Right renal cortex interstitium (tissue), 3 donors: ENCODE measurements at places on chromosomes 5 and 9. TPM values are rescaled to one million over a fixed set of nuclear protein-coding genes. Genes with fewer than 3 reads are reported as not detected.

DNA sequence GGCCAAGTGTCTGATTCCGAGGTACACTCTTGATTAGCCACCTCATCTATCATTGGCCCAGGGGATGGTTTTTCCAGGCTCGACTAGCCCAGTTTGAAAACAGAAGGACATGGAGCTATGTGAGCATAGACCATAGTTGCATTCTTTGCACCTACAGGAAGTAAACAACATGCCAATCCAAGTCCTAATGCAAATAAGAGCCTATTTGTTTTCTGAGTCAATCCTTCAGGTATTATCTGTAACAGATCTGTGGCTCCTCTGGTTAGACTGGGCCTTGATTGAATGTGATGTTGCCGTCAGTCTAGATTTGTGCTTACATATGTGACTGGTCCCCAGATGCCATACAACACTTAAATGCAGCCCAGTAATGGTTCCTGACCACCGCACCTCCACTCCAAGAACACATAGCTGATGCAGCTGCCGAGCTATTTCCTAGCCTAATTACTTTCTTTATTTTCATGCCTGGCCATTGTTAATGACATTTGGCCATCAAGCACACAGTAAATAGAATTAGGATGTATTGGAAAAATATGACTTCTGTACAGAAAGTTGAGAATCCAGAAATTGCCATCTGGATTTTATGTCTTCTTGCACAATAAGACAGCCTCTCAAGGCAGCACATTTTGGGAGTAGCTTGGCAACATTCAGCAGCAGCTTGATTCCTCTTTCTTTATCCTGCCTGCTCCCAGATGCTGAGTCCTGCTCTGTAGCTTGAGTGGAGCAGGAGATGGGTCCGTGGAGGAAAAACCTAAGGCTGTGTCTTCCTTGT lies 29.5 kb upstream of the ARHGAP26 start:
- DNase-seq: no peak

DNA sequence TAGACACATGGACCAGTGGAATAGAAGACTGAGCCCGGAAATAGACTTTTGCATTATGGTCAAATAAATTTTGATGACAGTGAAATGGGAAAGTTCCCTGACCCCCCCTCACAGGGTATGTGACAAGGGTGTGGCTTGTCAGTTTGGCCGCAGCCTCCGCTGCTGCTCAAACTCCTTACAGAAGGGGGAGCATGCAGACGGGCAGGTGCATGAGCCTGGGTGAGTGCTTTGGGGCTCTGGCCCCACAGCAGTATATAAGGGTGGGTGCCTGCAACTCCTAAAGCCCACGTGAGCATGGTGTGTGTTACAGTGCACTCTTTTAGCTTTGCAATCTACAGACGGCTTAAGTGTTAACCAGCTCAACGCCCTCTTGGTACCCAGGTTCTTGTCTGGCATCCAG lies 21.9 kb upstream of the CAPSL start:
- no peak for DNase-seq

- no peak for DNase-seq
Measured at GRCh38 chr5:21125238-21125983, 1137.4 kb upstream of the CDH18 start.

DNA sequence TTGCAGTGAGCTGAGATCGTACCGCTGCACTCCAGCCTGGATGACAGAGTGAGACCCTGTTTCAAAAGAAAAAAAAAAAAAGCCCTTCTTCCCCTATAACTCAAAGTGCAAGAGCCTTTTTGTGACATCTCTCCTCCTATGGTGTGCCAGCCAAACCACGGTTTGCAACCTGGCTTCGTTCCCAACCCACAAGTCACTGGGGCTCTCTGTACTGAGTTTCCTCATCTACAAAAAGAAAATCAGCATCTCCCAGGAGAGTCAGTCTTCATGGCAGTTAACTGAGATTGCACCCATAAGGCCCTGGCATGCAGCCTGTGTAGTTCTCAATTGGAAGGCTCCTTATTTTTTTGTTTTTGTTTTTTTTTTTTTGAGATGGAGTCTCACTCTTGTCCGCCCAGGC lies 14.8 kb downstream of the ODF2 start:
- no peak for DNase-seq

GRCh38 chr5:9545136-9545991 lies 511 bp downstream of the SEMA5A start:
- no peak for DNase-seq

DNA sequence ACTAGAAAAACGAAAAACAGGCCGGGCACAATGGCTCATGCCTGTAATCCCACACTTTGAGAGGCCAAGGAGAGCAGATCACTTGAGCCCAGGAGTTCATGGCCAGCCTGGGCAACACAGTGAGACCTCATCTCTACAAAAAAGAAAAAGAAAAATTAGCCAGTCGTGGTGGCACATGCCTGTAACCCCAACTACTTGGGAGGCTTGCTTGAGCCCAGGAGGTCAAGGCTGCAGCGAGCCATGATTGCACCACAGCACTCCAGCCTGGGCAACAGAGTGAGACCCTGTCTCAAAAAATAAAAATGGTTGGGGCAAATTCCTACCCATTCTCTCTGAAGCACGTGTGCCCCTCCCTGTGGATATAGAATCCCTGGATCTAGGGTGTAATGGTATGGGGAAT lies 8.4 kb upstream of the CFAP157 start:
- no peak for DNase-seq

DNA sequence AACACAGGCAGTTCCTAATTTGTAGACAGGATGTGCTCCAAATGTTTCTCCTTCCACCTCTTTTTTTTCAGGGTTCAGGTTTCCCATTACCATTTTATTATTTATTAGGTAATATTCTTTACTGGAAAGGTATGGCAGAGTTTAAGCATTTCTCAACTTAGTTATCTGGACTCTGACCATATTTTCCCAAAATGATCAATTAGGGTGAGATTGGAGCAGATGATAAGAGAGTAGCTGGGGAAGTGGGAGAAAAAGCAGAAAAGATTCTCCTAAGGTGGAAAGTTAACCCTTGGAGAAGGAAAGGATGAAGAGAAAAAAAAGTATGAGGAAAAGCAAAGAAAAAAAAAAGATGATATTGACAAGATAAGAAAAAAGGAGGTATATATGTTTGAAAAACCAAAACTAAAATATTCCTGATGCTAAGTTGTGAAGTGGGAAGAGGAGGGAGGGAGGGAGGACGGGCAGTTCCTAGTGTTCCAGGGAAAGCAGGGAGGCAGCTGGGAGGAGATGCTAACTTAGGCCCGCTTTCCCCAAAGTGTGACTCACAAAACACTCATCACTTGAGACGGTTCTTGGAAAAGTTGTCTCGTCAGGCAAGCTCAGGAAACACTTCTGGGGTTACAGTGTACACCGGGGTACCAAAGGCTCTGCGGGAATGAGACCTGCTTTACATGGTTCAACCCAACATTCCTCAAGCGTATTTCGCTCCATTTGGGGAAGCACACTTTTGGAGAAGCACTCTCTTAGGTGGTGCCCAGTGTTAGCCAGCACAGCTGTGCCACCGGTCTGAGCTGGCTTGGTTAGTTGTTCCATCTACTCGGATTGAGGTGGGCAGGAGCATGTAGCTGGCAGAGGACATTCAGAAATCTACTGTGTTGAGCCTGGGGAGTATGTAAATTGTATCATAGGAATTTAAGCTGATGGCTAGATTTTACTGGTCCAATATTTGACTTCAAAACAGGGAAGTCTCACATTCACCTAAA lies 35.1 kb downstream of the B4GALT1 start:
- no peak for DNase-seq

The ZNF354C gene
- polyA plus RNA-seq: 18.2 TPM

The GPR150 gene
- 0.06 TPM for polyA plus RNA-seq

GRCh38 chr9:98896632-98897031 lies 47.1 kb upstream of the COL15A1 start:
- DNase-seq: no peak

- no peak for DNase-seq
Measured at GRCh38 chr5:112367400-112367799, 51.7 kb downstream of the EPB41L4A start.
